Mesenteric fat pad (tissue), 1 donor: ENCODE measurements at places on chromosomes 6 and 20. TPM values are rescaled to one million over a fixed set of nuclear protein-coding genes. Genes with fewer than 3 reads are reported as not detected.

DNA sequence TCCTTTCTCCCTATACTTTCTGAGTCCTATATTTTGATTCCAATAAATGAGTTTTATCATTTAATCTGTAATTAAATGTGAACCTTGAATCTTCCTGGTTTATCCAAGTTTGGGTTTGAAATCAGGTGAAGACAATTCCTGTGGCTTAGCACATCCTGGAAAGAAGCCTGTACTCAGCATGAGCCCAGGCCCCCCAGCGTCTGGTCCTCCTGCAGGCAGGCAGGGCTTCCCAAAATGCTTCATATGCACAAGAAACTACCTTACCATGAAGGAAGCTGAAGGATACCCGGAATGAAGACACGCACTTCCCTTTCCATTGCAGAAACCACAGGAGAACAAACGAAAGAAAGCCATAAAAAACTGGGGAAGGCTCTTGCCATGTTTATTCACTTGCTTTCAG is 157.4 kb upstream of the PDE10A start:
- DNase-seq: no peak

GRCh38 chr6:156794546-156795354 is 17.6 kb downstream of the ARID1B start:
- DNase-seq: no peak

DNA sequence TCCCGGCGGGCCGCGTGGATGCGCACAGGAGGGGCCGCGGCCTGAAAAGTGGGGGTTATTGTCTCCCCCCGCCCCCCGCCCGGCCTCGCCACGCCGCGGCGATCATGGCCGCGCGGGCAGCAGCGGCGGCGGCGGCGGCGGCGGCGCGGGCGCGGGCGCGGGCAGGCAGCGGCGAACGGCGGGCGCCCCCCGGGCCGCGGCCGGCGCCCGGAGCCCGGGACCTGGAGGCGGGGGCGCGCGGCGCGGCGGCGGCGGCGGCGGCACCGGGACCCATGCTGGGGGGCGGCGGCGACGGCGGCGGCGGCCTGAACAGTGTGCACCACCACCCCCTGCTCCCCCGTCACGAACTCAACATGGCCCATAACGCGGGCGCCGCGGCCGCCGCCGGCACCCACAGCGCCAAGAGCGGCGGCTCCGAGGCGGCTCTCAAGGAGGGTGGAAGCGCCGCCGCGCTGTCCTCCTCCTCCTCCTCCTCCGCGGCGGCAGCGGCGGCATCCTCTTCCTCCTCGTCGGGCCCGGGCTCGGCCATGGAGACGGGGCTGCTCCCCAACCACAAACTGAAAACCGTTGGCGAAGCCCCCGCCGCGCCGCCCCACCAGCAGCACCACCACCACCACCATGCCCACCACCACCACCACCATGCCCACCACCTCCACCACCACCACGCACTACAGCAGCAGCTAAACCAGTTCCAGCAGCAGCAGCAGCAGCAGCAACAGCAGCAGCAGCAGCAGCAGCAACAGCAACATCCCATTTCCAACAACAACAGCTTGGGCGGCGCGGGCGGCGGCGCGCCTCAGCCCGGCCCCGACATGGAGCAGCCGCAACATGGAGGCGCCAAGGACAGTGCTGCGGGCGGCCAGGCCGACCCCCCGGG is 637 bp downstream of the ARID1B start:
- no peak for DNase-seq

Gene SRMS
- total RNA-seq: not detected

DNA sequence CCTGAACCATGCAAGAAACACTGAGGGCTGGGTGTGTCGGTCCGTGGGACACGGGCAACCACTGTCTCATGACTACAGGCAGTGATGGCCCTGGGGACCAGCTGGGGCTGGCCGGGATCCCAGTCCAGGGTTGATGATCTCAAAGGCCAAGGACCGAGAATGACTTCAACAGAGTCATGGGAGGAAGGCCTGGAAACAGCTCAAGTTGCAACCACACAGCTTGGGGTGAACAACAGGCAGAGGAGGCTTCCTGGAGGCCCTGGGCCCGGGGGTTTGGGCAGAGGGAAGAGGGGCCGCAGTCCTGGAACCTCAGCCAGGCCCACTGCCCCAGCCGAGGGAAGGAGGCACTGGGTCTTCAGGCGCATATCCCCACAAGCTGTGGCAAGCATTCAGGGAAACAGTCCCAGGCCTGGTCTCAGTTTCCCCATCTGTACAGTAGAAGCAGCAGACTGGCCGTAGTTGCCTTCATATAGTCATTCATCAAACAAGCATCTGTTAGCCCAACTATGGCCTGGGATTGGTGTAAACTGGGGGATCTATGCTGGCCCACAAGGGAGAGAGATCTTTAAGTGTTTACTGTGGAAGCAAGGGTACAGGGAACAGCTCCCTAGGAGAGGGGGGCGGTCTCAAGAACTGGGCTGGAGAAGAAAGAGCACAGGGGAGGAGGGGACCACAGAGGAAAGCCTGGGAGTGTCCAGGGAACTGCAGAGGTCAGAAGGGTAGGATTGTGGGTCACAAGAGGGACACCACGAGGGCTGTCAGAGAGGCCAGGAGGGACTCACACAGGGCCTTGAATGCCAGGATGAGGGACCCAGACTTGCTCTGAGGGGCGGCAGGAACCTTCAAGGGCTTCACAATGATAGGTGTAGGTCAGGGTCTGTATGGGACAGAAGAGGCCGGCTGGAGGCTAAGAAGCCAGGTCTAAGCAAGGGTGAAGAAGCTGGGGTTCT is 2.1 kb downstream of the MYL9 start:
- no peak for DNase-seq

DNA sequence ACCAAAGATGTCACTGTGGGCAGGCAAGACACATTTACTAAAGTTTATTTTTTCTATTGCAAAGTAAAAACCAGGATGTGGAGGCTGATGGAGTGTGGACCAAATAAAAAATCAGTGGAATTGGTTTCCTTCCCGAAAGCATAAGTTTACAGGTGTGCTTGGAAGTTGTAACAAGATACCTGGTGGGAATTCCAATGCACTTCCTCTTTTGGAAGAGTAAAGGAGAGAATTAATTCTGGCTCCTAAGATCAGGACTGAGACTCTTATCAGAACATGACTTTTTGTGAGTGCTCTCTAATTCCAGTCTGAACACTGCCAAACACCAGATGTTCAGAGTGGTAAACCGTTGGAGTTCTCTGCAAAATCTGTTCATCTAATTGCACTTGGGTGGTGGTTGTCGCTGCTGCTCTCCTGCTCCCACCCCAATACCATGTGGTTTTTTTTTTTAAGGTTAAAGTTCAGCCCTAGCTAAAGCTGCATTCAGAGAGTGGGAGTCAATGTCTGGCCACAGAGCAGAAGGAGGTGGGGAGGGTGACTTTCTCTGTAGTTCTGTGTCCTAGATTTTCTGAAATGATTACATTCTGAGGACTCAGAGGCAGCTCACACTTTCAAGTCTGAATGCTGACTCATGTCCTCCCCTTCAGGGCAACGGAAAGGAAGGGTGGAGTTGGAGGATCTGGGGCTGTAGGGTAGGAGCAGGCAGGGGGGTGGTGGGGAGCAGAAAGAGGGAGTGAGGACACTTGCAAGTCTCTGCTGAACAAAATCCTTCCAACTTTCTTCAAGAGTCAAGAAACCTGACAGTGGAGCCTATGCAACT is 275.8 kb upstream of the PRDM1 start:
- no peak for DNase-seq

DNA sequence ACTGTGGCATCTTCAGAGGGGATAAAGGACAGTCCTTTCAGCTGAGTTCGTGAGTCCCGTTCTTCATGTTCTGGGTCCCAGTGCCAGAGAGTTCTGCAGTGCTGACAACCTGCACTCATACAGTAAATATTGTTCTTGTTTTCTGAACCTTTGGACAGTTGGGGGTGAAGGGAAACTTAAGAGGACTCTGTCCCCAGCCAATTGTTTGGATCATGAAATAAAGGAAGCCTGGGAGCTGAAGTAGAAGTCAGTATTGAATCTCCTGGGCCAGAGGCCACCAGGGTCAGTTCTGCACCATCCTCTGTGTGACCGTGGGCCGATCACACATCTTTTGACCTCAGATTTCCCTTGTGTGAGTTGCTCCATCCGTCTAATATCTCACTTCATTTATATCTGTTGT is 3.2 kb downstream of the SLC2A12 start:
- DNase-seq: no peak

- DNase-seq: no peak
These were observed 12.9 kb downstream of the PRSS16 start for GRCh38 chr6:27260369-27260768.

DNA sequence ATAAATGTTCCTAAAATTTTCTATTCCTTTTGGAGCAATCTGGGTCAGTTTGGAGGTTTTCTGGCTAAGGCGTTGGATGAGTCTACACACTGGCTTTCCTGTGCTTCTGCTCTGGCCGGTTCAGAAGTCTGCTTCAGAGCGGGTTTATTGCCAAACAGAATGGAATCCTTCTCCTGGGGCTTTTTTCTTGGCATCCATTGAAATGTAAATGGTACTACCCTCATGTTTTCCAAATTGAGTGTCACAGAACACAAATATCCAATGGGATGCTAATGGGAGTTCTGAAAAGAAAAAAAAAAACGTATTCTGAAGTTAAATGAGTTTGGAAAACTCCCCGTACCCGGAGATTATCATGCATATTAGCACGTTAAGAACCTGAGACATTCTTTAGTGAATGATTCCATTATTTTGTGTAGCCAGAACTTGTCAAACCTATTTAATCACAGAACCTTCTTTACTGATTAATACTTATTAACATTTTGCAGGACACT is 930.3 kb downstream of the QKI start:
- no peak for DNase-seq
